ENCODE measurements at places on chromosomes 3 and 15.

DNA sequence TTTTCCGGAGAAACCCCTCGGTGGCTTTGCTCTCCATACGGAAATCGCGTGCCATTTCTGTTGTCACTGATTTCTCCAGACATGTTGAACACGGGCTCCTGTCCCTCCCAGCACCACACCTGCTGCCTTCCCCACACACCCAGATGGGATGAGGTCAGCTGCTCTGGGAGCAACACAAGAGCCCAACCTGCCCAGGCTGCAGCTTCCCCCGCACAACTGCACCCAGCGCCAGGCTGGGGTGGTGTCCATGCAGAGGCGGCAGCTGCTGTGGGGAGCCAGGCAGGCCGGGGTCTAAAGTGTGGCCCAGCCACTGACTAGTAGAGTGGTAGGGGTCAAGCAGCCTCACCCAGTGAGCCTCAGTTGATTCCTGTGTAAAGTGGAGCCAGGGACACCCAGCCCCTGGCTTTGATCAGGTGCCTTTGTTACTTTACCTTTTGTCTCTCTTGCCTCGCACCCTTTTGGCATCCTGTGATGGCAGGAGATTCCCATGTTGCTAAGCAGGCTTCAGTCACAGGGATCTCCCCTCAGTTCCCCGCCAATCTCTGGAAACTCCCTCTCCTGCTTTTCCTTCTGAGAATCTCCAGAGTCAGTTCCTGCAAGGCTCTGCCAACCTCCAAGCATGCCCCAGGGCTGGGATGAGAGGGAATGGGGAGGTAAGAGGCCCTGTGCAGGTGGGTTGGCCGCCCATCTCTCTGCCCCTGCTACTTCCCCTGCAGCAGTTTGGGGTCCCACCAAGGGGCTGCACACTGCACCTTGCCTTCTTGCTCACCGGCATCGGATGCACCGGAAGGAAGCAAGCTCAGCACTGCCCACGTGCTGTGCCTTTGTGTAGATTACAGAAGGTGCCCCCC lies 91.8 kb upstream of the ALDH1A3 start:
- DNase-seq = no peak

DNA sequence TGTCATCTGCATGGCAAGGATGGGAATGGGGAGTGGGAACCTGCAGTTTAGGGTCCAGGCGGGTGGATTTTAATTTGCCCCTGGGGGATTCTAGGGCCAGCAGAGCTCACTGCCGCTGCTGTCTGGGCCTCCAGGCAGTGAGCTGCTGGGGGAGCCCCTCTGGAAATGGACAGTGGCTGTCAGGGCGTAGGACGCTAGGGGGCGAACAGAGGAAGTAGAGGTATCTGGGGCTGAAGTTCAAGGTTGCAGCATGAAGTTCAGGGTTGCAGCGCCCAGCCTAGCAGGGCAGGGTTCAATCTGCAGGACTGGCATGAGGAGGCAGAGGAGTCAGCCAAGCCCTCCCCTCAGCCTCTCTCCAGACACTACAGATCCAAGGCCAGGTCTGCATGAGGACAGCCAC lies 49.5 kb downstream of the APBA2 start:
- peak; percentile 77 for DNase-seq

- no peak for DNase-seq
Measured at GRCh38 chr3:46680298-46680826, 13.1 kb downstream of the ALS2CL start.

DNA sequence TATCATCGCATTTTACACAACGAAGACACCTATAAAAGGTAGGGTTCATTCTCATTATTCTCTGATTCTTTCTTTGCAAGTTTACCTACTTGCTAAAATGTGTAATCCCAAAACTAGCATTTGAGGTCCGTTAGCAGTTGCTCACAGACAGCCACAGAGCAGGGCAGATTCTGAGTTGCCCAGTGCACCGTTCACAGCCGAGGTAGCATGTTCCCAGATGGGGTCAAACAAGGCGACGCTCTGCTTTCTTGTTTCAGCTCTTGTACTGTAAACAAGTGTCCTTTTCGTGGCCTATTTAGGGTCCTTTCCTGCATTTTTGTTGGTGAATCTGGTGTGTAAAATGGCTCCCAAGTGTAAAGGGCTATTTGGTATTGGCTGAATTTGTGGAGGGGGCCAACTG lies 3.1 kb downstream of the PPP1R2 start:
- DNase-seq = no peak

GRCh38 chr3:130850044-130850797 lies 43.7 kb upstream of the ATP2C1 start:
- no peak for DNase-seq
